Stimulated activated memory B cell treated with anti-CD40 and anti-IgM and Interleukin-4, amounts not matched to agents 10 μg/mL and 1 μg/mL and 100 μg/mL, for 72 hours (primary cell): ENCODE measurements at places on chromosomes 12 and 14.

DNA sequence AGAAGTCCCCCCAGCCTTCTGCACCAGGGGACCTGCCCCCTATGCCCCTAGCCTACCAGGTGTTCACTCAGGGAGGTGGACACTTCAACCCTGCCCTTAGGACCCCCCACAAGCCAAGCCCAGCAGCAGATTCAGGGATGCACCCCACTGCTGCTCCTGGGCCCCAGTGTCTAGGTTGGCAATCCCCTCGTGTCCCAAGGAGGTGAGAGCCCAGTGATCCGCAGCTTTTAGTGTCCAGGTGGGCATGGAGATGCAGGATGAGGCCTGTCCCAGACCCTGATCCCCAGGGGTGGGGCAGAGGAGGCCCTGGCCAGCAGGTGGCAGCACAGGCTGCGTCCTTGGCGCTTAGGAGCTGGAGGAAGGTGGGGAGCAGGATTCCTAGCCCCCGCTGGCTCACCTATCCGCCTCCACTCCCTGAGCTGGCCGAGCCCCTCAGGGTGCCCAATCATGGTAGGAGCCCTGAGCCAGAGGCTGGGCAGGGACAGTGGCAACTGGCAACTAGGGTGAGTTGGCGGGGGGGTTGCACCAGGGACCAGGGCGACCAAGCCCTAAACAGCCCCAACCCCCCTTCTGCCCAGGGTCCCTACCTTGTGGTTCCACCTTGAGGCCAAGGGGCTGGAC is 4.1 kb downstream of the CKB start:
- H3K27me3 ChIP-seq, result peaks cover 19% of the 10 kb centered on the region
- H3K36me3 ChIP-seq, result no peaks in the 10 kb centered on the region
- no peak overlapping the region for H3K4me3 ChIP-seq
- peaks cover 21% of the 10 kb centered on the region for H3K4me1 ChIP-seq
- no peak overlapping the region for H3K27ac ChIP-seq

DNA sequence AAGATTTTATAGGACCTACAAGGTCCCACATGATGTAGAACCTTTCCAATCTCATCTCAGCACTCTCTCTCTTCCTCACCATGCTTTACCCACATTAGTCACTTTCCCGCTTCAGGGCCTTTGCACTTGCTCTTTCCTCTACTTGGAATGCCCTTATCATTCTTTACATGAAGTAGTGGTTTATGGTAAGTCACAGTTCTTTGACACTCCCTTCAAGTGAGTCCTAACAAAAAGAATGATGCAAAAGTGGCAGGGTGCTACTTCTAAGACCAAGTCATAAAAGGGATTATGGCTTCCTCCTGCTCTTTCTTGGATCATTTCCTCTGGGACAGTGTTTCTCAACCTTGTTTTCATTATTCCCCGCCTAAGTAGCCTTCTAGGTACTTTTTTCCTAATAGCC is 13.1 kb downstream of the TMBIM4 start:
- no peak for ATAC-seq
- H3K27ac ChIP-seq, result no peak overlapping the region
- no peak overlapping the region for H3K4me3 ChIP-seq

GRCh38 chr12:113055594-113056380 is 743 bp upstream of the DTX1 start:
- no peaks in the 10 kb centered on the region for H3K36me3 ChIP-seq
- H3K4me1 ChIP-seq, result peaks cover 55% of the 10 kb centered on the region
- H3K27me3 ChIP-seq, result no peaks in the 10 kb centered on the region
- peak overlapping the region; percentile 76 for H3K27ac ChIP-seq
- peak overlapping the region; percentile 79 for H3K4me3 ChIP-seq

- H3K36me3 ChIP-seq, result peaks cover 6% of the 10 kb centered on the region
- peaks cover 59% of the 10 kb centered on the region for H3K4me1 ChIP-seq
- H3K27ac ChIP-seq, result no peak overlapping the region
- H3K4me3 ChIP-seq, result no peak overlapping the region
These were observed 4.3 kb downstream of the SPTLC2 start for GRCh38 chr14:77612011-77612620.

DNA sequence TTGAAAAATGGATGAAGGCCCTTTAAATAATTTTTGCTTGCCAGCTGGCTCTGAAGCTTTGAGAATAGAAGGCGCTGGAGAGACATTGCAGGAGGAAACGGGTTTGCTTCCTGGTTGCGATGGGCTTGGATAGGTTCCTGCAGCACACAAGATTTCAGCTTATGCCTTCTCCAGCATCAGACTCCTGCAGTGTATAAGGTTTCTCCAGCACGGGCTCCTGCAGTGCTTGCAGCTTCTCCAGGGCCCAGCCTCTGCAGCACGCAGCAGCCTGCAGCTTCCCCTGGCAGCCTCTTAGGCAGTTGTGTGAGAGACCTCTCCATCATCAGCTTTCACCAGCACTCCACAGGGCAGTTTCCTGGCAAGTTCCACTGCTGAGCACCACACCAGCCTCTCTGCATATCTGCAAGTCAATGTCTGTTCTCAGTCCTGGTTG is 78.7 kb upstream of the ZDHHC17 start:
- no peaks in the 10 kb centered on the region for H3K36me3 ChIP-seq
- H3K27me3 ChIP-seq, result no peaks in the 10 kb centered on the region
- no peak for ATAC-seq
- no peak overlapping the region for H3K27ac ChIP-seq
- no peaks in the 10 kb centered on the region for H3K4me1 ChIP-seq

DNA sequence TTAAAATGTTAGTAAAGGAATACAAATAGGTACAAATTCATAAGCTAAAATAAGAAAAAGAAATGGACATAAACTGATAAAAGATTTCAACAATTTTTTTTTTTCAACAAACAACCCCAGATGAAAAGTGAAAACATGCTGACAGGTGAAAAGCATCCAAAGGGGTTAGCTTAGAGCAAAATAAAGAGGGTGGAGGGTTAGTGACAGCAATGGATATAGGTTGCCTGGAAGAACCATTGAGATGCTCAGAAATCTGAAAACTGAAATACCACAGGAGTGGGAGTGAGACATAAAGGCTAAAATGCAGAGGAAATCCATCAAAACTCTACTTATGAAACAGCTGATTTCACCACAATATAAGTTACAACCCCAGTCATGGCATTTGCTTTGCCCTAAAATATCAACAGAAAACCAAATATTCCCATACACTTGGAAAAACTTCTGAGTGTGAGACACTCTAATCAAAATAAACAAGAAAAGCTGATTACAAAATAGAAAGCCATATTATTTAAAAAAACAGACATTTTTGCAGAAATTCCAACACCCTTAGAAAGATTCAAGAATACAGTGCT is 136.3 kb upstream of the PLEKHG7 start:
- H3K27me3 ChIP-seq, result no peaks in the 10 kb centered on the region
- no peak for ATAC-seq
- peak overlapping the region; percentile 32 for H3K27ac ChIP-seq
- no peak overlapping the region for H3K4me3 ChIP-seq

DNA sequence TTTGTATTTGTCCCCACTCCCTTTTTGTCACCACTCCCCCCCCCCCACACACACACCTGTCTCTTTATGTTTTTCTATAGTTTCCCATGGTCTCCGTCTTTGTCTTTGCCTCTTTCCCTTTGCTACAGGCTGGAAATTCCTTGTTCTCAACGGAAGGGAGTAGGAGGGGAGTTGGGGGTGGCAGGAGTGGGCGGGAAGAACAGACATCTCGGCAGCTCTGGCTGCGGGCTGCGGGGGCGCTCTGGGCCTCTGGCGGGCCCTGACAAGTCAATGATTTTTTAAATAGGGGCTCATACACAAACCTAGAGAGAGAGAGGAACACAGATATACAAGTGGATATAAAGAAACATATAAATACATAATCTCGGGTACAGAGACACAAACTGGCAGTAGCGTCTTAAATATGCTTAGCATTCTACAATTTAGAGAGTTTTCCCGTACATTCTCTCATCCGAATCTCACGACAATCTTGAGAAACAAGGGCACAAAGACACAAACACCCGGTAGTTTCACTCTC is 2.4 kb upstream of the NAB2 start:
- no peaks in the 10 kb centered on the region for H3K27me3 ChIP-seq
- peak overlapping the region; percentile 97 for H3K4me3 ChIP-seq
- H3K36me3 ChIP-seq, result peaks cover 18% of the 10 kb centered on the region
- peaks cover 50% of the 10 kb centered on the region for H3K4me1 ChIP-seq
- ATAC-seq, result no peak

DNA sequence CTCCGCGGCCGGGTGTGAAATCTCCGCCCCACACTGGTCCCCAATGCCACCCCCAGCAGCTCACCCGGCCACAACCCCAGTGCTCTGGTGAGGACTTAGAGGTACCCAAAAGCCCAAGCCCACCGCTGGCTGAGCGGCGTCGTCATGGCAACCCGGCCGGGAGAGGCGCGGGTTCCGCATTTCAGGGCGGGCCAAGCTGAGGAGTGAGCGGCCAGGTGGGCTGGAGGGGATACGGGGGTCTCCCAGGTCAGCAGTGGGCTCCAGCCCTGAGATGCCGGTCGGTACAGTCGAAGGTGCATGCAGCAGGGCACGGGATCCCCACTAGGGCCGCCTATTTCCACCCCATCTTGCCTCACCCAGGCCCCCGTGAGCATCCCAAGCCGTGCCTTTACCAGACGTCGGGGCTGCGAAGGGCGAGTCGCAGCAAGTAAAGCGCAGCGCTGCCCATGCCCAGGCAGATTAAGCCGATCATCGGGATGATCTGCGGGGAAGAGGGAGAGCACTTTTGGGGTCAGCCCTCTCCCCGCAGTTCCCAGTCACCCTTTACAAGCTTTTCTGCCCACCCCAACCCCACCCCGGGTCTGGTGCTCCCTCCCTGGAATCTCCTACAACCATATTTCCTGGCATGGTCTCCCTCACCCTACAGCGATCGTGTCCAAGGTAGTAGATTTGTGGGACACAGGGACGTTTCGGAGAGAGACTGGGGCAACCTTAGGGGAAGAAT is 6.9 kb downstream of the SHMT2 start:
- peak overlapping the region; percentile 89 for H3K27ac ChIP-seq
- H3K4me1 ChIP-seq, result peaks cover 86% of the 10 kb centered on the region
- peaks cover 31% of the 10 kb centered on the region for H3K36me3 ChIP-seq
- H3K27me3 ChIP-seq, result peaks cover 20% of the 10 kb centered on the region
- H3K4me3 ChIP-seq, result peak overlapping the region; percentile 28

DNA sequence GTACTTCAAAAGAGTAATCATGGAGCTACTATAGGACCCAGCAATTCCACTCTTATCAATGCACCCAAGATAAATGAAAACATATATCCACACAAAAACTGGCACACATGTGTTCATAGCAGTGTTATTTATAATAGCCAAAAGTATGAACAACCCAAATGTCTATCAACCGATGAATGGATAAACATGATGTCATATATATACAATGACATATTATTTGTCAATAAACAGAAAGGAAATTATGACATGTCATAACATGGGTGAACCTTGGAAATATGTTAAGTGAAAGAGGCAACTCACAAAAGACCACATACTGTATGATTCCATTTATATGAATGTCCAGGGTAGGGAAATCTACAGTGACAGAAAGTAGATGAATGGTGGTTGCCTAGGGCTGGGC is 347.1 kb upstream of the DDHD1 start:
- no peak overlapping the region for H3K4me3 ChIP-seq
- no peak overlapping the region for H3K27ac ChIP-seq
- peaks cover 14% of the 10 kb centered on the region for H3K27me3 ChIP-seq
- no peaks in the 10 kb centered on the region for H3K4me1 ChIP-seq
